Stimulated activated CD4-positive, alpha-beta T cell treated with anti-CD3 and anti-CD28 coated beads, TNF-alpha, amount 100 ng/mL, for 1 hour (primary cell): ENCODE measurements at places on chromosomes 1 and 21.

DNA sequence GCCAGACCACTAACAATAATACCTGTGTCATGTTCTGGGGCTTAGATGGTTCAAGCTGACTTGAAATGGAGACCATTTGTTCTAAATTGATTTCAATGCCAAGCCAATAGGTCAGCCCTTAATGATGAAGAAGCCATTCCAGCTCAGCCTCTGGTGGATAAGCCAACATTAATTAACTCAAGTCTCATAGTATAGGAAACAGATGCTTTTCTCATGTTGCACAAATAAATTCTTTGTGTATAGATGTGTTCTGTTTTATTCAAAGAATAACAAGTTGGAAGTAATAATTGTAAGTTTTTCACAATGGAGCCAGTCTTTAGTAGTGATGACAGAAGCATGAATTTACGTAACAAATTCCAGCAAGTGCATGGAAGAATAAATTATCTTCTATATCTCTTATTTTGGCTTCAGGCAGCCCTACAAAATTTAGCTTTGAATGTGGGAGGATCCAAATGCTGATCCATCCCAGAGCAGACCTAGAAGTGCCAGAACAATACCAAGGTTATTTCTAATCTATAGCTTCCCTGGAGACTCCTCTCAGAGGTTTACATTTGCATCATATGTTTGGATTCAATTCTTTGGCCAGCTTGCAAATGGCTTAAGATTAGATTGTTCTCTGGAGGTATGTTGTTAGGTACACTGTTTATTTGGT, 42.2 kb upstream of the C1orf105 start:
- no peak for DNase-seq

- DNase-seq: no peak
These were observed 22.7 kb downstream of the PTP4A2 start for GRCh38 chr1:31915438-31915837.

DNA sequence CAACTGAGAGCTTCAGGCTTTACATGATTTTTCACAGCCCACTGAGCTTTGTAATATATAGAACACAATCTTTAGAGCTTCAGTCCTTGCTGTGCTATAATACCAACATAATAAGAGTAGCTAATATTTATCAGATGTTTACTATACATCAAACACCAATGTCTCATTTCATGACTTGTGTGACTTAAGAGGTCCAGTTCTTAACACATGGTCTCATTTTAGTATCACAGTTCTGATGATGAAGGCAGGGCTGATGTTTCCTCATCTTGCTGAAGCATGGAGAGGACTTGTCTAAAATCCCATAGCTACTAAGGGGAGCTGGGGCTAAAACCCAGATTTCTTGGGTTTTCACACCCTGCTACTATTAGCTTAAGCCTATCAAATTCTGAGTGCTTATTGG, 5.5 kb downstream of the MTR start:
- DNase-seq: no peak

- no peak for DNase-seq
These were observed 86.3 kb downstream of the ACBD6 start for GRCh38 chr1:180415985-180416633.

- no peak for DNase-seq
These were observed 129.9 kb upstream of the CD34 start for GRCh38 chr1:208040821-208041297.

GRCh38 chr1:8986814-8987190, 39.4 kb downstream of the SLC2A7 start:
- no peak for DNase-seq

DNA sequence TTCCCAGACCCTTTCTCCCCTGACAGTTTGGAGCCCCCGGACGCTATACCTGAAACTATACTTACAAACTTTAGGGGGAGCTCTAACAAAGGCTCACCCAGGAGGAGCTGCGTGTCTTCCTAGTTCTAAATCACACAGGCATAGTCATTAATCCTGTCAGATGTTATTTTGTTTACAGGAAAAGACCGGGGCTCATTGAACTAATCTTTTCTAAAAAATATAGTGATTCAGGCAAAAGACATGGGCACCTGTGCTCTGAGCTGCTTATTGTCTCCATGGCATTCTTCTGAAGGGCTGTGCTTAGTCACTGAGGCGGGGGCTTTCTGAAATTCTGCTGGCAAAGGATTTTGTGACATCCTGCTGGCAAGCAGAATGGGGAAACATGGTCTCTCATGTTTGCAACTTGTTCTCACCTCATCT, 1577.0 kb downstream of the NCAM2 start:
- no peak for DNase-seq

DNA sequence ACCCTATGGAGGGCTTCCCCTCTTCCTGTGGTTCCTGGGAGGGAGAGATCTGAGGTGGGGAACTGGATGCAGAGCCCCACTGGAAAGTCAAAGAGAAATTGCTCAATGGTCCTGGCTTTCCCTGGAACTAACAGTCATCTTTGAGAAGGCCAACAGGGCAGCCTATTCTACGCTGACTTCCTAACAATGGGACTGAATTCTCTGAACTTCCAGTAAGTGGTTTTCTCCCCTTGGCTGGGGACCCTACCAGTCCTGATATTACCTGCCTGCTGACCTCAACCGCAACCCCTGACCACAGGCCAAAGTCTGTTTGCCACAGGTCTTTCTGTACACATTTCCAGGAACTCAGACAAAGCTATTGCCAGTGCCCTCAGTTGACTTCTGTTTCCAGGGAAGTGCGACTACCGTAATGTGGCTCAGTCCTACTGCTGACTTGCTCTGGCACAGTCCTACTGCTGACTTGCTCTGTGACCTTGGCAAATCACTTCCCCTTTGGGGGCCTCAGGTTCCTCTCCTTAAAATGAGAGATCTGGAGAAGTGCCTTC, 55.3 kb downstream of the C8B start:
- DNase-seq: no peak

DNA sequence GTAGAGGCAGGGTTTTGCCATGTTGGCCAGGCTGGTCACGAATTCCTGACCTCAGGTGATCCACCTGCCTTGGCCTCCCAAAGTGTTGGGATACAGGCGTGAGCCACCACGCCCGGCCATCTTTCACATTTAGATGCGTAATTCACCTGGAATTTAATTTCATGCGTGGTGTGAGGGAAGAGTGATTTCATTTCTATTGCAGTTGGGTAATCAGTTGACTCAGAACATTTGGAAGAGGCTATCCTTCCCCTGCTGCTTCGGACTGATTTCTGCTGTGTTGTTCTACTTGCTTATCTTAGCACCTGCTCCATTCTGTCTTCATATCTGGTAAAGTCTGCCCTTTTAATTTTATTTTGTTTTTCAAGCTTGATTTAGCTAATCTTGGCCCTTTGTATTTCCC, 19.1 kb downstream of the DIP2A start:
- DNase-seq: no peak

DNA sequence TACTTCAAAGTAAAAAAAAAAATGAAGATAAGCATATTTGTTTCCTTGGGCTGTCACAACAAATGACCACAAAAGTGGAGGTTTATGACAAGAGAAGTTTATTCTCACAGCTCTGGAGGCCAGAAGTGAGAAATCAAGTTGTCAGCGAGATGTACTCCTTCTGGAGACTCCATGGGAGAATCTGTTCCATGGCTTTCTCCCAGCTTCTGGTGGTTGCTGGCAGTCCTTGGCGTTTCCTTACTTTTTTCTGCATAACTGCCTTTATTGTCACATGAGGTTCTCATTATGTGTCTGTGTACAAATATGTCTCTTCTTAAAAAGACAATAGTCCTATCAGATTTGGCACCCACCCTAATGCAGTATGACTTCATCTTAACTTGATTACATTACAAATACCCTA, 398.3 kb downstream of the KCNT2 start:
- no peak for DNase-seq

- DNase-seq: no peak
These were observed 496.4 kb downstream of the SETD4 start for GRCh38 chr21:35563885-35564451.

- no peak for DNase-seq
These were observed 15.8 kb downstream of the SNX7 start for GRCh38 chr1:98677288-98677687.

GRCh38 chr1:161001525-161001924, 19.4 kb downstream of the F11R start:
- DNase-seq: no peak
